AG20443 (cell line): ENCODE measurements at places on chromosomes 7 and 10.

DNA sequence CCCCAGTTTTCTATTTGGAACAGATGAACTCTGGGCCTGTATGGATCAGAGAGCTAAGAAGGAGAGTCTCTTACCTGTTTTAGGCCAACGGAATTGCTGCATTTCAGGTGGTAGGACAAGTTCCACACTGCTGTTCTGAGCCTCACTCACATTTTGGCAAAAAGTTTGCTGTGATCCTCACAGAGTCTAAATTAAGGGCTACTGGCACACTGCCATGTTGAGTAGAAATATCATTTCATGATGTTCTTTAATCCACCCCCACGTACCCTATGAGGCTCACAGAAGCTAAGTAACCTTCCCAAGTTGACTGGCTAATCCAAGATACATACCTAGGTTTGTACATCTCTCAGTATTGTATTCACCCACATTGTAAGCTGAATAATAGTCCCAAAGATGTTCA, 447.2 kb downstream of the INHBA start:
- DNase-seq, result no peak

DNA sequence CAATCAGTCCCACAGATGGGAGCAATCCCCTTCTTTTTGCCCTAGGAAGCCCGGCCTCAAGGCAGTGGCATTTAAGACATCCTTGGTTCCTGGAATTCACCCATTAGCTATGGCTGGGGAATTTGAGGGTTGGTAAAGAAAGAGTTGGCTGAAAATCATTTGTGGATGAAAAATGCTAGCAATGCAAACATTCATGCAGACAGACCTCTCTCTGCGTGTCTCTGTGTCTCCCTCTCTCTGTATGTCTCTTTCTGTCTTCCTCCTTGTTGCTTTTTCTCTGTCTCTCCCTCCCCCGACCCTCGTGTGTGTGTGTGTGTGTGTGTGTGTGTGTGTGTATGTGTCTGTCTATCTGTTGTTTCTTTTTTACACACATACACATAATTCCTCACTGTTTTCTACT, 19.4 kb downstream of the LDB3 start:
- DNase-seq, result peak; percentile 74

- no peak for DNase-seq
Observed at GRCh38 chr7:41222746-41223145, 480.1 kb downstream of the INHBA start.

- DNase-seq, result no peak
Observed at GRCh38 chr7:38385682-38386081, 112.2 kb upstream of the TARP start.

DNA sequence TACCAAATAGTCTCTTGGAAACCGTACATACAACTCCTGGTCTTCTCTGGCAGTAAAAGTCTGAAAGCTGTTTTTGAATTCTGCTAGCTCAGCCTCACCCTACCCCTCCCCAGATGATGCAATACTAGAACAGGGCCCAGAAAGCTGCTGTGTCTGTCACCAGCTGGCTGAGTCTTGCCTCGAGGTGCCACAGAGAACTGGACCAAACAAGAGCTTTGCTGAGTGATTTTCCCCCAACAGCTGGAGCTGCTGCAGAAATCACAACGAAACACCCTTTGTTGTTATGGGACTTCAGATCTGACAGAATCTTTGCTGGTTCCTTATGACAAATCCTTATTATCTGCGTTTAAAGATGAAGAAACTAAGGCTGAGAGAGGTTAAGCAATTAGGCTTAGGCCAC, 134.1 kb downstream of the SPAG6 start:
- DNase-seq, result no peak

DNA sequence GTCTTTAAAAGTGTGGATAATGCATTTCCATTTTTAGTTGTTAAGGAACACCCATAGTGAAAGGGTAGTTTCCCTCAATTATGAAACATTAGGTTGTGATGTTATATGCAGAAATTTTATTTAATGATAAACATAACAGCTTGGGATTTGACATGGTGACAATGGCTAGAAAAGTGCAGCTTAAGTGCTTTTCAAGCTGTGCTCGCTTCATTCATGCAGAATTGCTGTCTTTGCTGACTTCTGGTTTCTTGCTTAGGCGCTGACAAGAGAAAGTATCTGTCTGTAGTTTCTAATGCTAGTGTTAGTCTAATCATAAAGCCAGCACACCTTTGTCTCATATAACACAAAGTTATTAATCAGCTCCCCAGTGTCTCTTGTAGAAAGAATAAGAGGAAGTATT, 170.0 kb downstream of the ARL5B start:
- DNase-seq, result no peak

DNA sequence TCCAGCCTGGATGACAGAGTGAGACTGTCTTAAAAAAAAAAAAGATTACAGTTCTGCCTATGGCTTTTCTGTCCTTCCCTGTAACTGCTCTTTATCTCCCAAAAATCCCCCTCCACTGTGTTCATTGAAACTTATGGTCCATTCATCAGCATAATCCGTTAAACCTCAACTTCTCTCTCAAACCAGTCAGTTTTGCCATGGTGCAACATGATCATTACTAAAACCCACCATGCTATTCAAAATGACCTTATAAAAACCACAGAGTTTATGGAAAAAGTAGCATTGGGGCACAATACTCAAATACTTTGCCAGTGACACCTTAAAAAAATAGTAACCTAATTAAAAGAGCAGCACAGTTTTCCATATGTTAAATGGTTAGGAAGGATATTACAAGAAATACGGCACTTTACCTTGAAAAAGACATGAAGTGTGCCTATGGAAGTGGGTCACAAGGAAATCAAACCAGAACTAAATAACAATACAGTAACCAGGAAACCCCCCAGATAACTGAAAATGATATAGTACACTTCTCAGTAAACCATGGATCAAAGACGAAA, 74.0 kb upstream of the ST8SIA6 start:
- DNase-seq, result no peak

DNA sequence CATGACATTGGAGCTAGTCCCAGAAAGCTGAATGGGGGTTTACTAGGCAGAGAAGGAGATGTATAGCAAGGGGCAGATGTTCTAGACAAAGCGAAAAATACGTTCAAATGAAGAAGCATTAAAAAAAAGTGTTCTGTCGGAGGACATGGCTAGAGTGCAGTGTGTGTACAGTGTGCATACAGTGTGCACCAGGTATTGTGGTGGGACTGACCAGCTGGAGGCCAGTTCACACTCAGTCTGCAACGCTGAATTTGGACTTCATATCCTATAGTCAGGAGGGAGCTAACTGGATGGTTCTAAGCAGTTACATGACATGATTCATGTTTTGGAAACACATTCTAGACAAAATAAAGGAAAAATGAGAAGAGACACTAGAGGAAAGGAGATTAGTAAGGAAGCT, 8.8 kb downstream of the BBIP1 start:
- DNase-seq, result no peak

DNA sequence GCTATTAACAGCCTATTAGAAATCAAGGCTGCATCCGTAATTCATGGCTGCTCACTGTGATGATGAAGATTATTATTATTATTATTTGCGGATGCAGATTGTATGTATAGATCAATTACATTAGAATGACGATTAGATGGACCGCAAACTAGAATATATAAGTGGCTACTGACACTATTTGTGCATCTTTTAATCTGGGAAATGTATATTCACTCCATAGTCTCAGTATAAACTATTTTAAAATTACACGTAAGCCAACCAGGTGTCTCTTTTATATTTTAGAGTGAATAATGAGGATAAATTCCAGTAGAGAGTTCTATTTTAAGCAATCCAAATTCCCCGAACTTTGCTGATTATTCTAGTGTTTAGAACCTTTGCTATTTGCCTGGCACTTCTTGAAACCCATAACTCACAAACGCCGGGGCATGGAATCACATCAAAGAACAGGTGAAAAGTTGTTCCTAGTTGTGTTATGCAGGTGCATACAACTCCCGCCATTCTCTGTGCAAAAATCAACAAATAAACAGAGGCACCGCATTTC, 509 bp upstream of the ING3 start:
- no peak for DNase-seq

GRCh38 chr10:58030208-58030607, 237.5 kb downstream of the IPMK start:
- peak; percentile 17 for DNase-seq

- DNase-seq, result peak; percentile 6
Observed at GRCh38 chr7:2283074-2283473, 31.2 kb downstream of the SNX8 start.

DNA sequence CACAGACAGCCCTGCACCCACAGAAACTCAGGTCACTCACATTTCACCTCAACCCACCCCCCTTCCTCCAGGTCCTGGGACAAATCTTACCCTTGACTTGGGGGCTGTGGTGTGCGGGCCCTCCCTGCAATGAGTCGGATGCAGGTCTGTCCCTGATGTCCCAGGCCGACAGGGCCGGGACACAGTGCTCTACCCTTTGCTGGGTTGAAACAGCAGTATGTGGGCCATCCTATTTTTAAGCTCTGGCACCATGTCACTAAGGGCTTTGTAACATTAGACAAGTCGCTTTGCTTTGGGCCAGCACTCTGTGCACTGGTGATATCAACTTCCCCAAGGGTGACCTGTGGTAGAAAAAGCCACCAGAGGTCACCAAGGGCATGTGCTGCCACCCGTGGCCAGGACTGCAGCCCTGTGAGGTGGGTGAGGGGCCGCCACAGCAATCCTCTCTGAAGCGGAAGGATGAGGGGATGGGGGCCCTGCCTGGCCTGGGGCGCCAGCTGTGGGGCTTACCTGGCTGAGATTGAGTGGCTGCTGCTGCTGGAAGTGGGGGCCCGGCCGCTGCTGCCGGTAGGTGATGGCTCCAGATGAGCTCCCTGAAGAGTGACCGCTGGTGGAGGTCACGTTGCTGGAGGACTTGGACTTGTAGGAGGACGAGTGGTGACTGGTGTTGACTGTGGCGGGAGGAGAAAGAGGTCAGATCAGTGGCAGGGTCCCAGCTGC, 51.3 kb downstream of the CLEC2L start:
- no peak for DNase-seq

DNA sequence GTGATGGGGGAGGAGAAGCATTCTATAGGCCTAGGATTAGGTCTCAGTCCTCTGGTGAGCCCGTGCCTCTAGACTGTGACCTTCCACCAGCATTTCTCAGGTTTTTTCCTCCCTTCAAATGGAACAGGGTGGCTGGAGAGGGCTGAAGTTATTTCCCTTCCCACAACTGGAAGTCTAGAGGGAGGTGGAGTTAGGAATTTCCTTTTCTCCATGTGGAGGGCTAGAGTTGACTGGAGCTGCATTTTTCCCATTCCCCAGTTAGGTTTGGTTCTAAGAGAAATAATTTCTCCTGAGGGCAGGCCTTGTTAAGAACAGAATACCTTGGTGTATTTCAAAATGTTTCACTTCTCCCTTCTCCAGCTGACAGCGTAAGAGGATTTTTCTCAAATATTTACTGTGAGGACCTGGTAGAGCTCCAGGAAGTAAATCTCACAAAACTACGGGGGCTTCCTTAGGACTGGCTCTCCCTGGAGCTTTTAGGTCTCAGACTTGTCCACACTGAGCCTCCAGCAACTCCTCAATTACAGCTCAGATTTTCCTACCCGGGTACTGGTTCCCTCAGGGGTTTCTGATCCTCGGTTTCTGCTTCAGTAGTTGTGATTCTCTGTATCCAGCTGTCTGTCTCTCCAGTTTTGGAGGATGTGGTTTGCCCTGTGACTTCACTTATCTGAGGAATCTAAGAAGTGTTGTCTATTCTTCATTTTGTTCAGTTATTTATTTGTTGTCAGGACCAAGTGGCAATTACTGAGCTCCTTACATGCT, 6.0 kb upstream of the REEP3 start:
- peak; percentile 37 for DNase-seq

DNA sequence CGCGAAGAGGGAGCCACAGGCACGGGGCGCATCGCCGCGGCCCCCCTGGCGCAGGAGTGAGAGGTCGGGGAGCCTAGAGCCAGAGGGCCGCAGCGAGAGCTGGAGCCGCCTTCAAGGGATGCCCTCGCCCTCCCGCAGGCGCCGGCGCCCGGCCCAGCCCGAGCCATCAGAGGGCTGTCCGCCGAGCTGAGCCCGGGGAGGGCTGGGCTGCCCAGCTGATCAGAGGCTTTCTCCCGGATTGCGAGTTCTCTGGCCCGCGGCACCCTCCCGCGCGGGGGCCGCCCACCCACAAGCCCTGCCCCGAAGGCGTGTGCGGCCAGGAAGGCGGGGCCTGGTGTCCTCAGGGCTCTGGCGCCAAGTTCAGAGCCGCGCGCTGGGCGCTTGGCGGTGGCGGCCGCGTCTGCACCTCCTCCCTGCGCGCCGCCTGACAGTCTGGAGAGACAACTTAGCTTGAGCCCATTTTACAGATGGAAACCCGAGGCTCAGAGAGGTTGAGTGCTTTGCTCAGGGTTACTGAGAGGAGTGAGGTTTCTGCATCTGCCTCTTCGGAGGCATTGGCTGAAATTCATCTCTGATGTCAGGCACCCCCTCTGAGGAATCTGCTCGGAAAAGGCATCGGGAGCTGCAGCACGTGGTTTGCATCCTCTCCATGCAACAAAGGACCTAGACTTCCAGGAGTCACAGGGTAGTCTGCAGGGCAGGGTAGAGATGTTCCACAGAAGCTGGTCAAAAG, 3.8 kb upstream of the ANTXRL start:
- DNase-seq, result peak; percentile 95

GRCh38 chr10:79947083-79947415, 1.9 kb downstream of the SFTPD start:
- DNase-seq, result peak; percentile 6

DNA sequence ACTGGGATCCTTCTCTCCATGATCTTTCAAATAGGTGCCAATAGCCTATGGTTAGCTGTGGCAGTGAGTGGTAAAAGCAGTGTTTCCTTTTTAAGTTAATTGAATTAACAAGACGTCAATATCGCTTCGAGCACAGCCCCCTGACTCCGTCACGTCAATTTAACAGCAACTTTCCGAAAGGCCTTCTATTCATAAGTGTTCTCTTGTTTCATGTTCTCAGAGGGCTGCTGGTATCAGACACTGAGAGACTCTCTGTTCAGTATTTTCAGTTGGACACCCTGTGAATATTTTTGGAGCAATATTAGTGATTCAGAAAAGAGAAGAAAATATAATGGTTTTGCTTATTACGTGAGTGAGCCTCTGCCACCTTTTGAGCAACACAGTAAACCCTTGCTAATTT, 174.2 kb upstream of the INSYN2A start:
- DNase-seq, result no peak

GRCh38 chr10:42942279-42942950, 134.5 kb upstream of the RET start:
- DNase-seq, result peak; percentile 2

GRCh38 chr7:148142660-148143248, 447.8 kb upstream of the C7orf33 start:
- DNase-seq, result peak; percentile 45

GRCh38 chr10:127280446-127280845, 84.1 kb upstream of the INSYN2A start:
- DNase-seq, result no peak

DNA sequence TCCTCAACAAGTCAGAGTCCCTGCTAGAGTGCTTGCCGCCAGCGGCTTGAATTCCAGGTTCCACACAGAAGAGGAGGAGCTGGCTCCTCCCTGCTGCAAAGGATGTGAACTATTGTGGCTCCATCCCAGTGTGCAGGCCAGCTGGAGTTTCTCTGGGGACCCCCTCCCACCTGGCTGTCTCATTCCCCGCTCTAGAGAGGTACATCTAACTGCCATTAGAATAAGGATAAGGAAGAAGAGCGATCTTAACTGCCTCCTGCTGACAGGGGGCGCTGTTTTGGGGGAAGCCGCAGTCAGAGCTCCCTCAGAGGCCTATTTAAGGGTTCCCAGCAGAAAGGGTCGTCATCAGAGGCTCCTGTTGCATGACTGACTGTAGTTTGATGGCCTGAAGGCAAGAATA, 40.8 kb upstream of the HECW1 start:
- no peak for DNase-seq

- DNase-seq, result peak; percentile 66
Observed at GRCh38 chr10:105950410-105950809, 1214.1 kb downstream of the SORCS1 start.

GRCh38 chr10:97121041-97121440, 64.7 kb downstream of the SLIT1 start:
- DNase-seq, result no peak

GRCh38 chr10:27373566-27374160, 130.4 kb upstream of the RAB18 start:
- no peak for DNase-seq
